BE2C (cell line): ENCODE measurements at places on chromosomes 12 and 14.

- peak; percentile 3 for DNase-seq
Observed at GRCh38 chr12:34396861-34397590, 374.7 kb downstream of the ALG10 start.

GRCh38 chr12:101763246-101763931 lies 24.1 kb upstream of the SYCP3 start:
- DNase-seq = no peak

DNA sequence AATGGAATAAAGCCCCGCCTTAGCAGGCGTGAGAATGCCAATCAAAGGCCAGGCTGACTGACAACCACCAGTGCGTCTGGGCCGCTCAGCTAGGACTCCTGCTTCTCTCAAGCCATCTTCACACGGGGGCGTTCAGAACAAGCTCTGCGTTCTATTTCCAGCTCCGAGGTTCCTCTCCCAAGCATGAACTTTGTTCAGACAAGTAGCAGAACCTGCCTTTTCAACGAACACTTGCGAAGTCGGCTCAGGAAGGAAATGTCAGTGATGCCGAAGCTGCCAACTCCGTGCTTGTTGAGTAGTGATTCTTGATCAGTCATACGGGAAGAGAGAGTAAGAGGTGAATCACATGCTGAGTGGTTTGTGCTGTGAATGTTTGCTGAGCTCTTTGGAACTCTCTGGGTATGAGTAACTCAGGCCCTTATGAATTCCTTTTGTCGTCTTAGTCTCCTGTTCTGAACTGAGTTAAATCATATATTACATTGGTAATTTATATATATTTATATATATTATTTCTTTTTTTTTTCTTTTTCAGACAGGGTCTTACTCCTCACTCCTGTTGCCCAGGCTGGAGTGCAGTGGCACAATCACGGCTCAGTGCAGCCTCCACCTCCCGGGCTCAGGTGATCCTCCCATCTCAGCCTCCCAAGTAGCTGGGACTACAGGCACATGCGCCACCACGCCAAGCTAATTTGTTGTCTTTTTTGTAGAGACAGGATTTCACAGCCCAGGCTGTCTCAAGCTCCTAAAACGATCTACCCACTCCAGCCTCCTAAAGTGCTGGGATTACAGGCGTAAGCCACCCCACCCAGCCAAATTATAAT lies 29.4 kb upstream of the BCL7A start:
- no peak for DNase-seq

- DNase-seq = no peak
Observed at GRCh38 chr14:101496776-101497683, 64.3 kb upstream of the DIO3 start.

- DNase-seq = no peak
Observed at GRCh38 chr14:27605282-27605681, 1007.4 kb upstream of the NOVA1 start.

GRCh38 chr12:45034861-45035265 lies 16.0 kb downstream of the DBX2 start:
- no peak for DNase-seq

DNA sequence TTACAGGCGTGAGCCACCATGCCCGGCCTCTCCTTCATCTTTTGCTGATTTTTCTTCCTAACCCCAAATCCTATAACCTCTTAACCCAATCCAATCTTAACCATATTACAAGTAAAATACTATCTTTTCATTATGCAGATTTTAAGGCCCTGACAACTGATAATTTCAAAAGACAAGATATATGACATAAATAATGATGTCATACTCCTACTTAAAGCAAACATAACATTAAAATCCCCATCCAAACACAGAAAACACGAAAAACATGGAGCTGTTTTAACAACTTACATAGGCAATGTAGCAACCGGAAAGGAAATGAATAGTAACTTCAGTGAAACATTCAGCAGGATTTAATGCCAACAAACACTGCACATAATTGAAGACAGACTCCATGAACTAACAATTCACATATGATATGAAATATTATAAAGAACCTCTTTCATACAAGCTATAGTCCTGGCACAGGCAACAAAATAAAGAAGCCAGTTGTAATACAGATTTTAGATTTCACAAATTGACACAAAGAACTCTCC lies 21.5 kb downstream of the USP44 start:
- no peak for DNase-seq

GRCh38 chr14:97602438-97603117 lies 805.4 kb downstream of the VRK1 start:
- DNase-seq = no peak

- DNase-seq = peak; percentile 23
Observed at GRCh38 chr12:1083151-1083888, 92.3 kb downstream of the ERC1 start.

DNA sequence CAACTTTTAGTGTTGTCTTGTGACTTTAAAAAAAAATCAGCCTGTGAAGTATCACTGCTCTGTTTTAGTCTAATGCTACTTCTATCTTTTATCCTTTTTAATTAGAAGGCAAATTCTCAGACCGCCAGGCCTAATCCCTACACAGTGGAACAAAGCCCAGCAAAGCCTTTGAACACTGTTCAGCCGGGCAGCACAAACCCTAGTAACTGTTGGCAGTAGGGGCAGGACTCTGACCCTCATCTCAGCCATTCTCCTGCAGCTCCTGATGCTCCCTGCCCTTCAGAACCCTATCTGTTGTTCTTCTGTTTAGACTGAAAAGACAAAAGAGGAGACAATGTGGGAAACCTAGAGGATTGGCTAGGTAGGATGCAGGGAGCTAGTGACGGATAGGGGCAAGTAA lies 78.0 kb upstream of the OTX2 start:
- DNase-seq = no peak

GRCh38 chr14:68774771-68775613 lies 17.9 kb downstream of the ZFP36L1 start:
- DNase-seq = no peak

GRCh38 chr12:81588235-81589008 lies 170.7 kb downstream of the PPFIA2 start:
- DNase-seq = no peak

GRCh38 chr12:92732216-92732615 lies 29.4 kb downstream of the PLEKHG7 start:
- no peak for DNase-seq

GRCh38 chr14:31083781-31084180 lies 57.6 kb upstream of the STRN3 start:
- no peak for DNase-seq

- DNase-seq = no peak
Observed at GRCh38 chr14:95518045-95518751, 1.7 kb upstream of the SYNE3 start.

DNA sequence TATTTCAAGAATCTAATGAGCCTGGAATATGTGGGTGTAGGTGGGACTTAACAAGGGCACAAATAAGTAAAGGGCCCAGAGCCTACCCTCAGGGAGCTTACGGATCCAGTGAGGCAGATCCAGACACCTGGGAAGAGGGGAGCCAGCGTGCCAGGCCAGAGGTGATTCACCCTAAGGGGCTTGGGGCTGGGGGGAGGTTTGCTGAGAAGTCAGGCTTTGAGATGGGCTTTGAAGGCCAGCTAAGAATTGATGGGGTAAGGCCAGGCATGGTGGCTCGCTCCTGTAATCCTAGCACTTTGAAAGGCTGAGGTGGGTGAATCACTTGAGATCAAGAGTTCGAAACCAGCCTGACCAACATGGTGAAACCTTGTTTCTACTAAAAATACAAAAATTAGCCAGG lies 695 bp upstream of the MMP19 start:
- no peak for DNase-seq

GRCh38 chr12:126685636-126686035 lies 1581.3 kb upstream of the TMEM132C start:
- DNase-seq = no peak

- DNase-seq = no peak
Observed at GRCh38 chr12:132024758-132025157, 75.0 kb downstream of the EP400 start.

DNA sequence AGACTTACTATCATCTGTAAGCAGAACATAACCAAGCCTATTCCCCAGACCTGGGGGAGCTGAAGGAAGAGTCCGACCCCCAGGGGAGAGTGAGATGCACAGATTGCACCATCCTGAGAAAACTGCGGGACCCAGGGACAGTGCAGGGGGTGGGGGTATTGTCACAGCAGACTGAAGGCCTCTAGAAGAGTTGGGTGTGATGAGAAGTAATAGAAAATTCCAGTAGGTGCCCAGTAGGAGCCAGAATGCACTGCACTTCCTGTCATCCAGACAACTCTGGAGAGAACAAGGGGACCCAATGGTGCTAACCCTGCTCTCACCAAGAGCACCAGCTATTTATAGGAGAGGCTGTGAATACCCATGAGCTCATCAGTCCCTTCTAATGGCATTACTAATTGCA lies 190.1 kb downstream of the BCL11B start:
- DNase-seq = no peak

DNA sequence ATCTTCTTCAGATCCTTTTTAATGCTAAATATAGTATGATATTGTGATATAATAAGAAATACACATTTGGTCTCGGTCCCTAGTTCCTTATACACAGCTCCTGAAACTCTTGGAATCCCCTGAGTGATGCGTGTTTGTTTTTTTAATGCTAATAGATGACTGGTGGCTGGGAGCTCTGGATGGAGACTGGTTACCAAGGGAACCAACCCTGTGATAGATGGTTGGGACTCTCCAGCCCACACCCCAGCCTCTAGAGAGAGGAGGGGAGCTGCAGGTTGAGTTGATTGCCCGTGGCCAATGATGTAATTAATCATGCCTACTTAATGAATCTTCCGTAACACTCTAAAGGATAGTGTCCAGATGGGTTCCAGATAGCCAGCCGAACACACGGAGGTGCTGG lies 140.6 kb downstream of the FBXL14 start:
- DNase-seq = no peak

DNA sequence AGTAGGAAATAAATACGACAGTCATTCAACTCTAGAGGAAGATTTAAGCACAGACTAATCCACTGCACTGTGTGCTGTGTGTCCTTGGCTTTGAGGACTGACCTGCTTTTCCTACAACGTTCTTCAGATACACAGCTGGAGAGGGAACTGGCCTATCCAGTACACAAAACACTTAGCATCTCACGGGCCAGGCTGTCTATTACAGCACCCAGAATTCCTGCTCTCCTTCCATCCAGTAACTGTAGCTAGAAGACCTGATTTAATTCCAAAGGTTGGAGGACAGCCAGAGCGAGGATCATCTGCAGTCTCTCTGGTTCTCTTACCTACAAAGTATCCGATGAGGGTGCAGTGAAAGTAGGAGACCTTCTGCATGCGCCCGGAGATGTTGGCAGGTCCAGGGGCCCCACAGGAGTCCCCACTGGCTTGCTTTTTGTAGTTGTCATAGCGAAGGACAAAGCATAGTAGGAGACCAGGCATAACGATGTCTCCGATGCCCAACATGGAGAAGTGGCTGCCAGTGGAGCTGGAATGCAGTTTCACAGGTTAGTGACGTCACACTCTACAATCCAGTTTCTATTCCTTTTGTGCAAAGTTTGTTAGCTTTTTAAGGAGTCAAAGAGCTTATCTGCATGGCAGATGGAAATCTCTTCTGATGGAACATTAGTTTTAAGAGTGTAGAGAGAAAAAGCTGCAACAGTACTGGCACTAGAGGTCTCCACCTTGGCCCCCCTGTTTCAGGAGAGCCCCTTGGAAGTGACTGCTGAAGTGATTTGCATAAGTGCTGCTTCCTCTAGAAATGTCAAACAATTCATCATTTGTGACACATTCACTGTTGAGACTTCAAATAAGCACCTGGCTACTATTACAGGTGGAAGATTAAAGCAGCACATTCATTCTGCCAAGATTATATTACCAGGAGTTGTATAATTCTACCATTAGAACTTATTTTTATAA lies 41.7 kb downstream of the ACADS start:
- no peak for DNase-seq

- DNase-seq = no peak
Observed at GRCh38 chr12:97754306-97754705, 291.7 kb downstream of the RMST start.

- DNase-seq = no peak
Observed at GRCh38 chr12:112179916-112180315, 54.6 kb downstream of the TRAFD1 start.
